ENCODE measurements at places on chromosomes 7 and 10.

GRCh38 chr10:121041906-121042305, 190.7 kb downstream of the WDR11 start:
- no peak for DNase-seq

DNA sequence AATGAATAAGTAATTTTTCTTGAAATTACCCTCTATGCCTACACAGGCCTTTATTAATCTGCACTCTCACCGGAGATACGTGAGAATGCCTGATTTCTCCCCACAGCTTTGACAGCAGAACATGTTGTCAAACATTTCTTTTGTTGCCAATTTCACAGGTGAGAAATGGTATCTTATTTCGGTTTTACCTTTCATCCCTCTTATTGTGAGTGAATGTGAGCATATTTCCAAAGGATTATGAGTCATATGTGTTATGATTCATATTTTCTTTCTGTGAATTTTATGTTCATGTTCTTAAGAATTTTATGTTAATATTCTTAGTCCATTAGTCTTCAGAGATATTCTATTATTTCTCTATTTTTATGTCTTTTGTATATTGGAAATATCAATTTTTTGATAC, 965.1 kb downstream of the CCSER2 start:
- DNase-seq: no peak

DNA sequence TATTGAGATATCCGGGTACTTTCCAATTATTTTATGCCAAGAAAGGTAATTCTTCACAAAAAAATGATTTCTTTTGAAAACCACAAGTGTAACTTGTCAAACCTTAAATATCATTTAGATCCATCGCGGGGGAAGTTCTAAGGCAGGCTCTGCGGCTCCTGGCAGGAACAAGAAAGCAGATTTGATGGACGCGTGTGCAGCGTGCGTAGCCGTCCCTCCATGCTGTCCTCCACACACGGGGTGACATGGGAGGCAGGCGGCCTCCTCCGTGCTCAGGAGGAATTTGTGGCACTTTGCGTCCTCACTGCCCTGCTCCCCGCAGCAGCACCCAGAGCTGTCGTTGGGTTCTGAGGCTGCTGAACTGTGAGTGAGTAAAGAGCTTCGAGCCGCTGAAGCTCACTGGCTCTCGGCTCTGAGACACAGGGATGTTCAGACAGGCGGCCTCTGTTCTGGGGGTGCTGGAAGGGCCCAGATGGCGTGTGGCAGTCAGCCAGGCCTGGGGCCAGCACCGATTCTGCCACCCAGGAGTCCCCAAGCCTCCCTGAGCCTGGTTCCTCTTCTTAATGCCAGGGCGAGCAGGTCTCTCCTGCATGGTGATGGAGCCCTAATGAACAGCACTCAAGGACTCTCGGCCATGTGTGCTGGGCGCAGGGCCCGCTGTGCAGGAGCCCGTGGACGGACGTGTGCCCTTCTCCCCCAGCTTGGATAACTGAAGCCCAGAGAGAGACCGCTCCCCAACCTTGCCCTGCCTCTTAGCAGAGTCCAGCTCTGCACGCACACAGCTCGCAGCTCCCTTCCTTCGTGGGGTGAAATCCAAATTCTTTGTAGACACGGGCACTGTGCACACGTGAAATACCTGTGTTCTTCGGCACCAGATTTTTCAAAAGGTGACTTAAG, 185.4 kb upstream of the SHH start:
- no peak for DNase-seq

DNA sequence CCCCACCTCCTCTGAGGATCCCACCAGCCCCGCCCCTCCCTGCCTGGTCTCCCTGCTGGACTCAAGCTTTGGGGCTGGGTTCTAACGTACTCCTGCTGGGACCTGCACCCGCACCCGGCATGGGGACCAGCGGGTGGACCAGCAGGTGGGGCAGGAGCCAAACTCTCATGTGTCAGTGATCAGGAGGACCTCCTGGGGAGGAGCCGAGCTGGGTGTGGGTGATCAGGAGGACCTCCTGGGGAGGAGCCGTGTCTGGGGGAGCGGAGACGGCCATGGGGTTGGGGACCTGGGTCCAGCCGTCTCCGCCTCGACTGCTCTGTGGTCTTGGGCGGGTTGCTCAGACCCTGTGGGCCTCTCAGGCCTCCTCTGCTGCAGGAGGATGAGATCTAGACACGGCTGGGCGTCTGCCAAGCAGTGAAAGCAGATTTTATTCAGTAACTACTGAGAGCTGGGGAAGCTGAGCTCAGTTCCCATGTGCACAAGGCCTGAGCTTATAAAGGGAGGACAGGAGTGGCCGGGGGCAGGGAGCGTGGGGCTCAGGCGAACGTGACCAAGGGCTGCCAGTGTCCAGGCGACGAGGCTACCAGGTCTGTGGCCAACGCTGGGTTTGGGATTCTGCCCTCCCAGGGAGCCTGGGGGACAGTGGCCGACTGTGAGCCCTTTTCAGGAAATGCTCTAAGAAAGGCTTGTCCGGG, 33.6 kb upstream of the UTF1 start:
- DNase-seq: no peak

DNA sequence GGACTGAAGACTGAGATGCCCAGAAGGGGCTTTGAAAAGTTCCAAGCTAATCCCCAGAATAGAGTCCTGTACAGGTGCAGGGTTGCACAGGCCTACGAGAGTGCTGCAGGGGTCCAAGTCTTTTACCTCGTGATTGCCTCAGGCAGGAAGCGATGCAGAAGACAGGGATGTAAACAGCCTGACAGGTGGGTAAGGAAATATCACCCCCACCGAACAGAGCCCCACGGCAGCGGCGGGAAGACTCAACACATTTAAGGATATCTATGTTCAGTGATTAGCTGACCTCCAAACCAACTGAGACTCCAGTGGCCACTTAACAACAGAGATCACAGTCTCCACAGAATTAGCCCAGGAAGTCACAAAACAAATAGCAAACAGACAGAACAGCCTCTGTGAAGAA, 73.9 kb upstream of the VIPR2 start:
- no peak for DNase-seq

DNA sequence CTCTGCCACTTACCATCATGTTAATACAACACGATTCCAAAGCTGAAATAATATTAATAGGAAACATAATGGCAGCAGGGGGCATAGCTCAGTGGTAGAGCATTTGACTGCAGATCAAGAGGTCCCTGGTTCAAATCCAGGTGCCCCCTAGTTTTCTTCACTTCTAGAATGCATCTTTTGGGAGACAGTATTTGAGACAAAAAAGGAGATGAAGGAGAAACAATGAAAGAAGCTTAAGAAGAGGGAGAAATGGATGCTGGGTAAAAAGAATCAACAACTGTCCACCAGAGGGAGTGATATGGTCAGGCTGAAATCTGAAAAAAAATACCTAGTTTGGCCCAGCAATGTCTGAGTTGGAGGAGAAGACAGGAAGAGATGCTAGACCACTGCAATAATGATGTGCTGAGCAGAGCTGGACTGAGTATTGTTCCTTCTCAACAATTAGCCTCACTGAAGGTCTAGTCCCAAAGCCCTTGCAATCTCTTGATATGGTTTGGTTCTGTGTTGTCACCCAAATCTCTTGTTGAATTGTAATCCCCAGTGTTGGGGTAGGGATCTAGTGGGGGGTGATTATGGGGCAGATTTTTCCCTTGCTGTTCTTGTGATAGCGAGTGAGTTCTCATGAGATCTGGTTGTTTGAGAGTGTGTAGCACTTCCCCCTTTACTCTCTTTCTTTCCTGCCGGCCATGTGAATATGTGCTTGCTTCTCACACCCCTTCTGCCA, 48.3 kb downstream of the ZNF783 start:
- DNase-seq: no peak

- DNase-seq: no peak
Measured at GRCh38 chr7:136336932-136337331, 359.8 kb upstream of the MTPN start.

DNA sequence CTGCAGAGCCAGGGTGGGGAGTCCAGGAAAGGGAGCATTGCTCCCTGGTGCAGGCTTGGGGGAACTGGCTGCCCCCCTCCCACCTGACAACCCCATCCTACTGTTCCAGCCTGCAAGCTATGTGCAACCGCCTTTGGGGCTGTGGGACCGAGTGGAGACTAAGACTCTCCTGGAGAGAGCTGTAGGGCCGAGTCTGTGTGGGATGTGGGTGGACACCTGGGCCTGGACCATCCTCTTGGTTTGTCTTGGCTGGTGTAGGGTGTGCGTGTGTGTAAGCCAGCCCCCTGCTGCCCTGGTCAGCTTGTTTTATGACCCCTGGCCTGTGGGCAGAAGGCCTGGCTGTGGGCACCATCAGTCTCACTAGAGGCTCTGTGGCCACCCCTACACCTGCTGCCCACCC, 1.6 kb upstream of the RAMP3 start:
- DNase-seq: no peak

GRCh38 chr7:29915481-29916215, 74.0 kb downstream of the SCRN1 start:
- DNase-seq: no peak

- no peak for DNase-seq
Measured at GRCh38 chr10:72639441-72639873, 13.6 kb upstream of the MICU1 start.

GRCh38 chr10:73247509-73248258, 629 bp upstream of the DNAJC9 start:
- DNase-seq: no peak

GRCh38 chr10:46033602-46034011, 3.2 kb upstream of the NCOA4 start:
- no peak for DNase-seq

- DNase-seq: no peak
Measured at GRCh38 chr10:56836659-56837058, 475.6 kb upstream of the ZWINT start.

DNA sequence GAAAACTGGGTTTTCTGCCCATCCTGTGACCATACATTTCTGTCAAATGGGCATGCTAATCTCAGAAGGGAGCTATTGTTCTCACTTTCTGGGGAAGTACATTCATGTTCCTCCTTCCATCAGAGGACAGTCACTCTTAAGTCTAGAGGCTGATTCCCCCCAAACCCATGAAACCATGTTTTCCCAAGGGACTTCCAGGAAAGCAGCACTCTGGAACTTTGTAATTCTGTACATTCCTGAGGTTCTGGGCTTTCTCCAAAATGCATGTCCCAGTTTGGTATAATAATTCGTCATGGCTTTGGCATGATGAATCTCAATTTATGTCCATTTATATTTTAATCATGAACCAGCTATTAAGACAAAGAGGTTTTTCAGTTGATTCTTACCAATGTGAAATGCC, 688.1 kb downstream of the LRMDA start:
- no peak for DNase-seq

DNA sequence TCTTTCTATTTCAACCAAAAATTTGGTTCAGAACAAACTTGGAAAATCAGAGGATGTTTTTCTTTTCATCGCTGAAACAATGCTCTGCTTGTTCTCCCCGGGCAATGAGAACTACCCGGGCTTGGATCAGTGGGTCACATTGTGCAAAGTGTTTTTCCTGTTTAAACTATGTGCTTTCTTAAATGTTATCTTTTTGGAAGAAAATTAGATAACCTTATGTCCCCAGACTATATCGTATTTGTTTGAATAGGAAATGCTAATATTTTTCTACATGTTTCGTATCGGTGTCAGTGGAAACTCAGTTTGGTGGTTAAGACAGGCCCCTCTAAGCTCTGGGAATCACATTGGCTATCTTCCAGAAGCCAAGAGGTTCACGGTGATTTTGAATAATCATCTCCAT, 319.5 kb upstream of the NFE2L3 start:
- no peak for DNase-seq

- no peak for DNase-seq
Measured at GRCh38 chr7:118041251-118041878, 142.6 kb upstream of the LSM8 start.

- no peak for DNase-seq
Measured at GRCh38 chr10:10320956-10321355, 696.7 kb upstream of the CELF2 start.

- no peak for DNase-seq
Measured at GRCh38 chr7:68439897-68440296, 1158.4 kb upstream of the AUTS2 start.

DNA sequence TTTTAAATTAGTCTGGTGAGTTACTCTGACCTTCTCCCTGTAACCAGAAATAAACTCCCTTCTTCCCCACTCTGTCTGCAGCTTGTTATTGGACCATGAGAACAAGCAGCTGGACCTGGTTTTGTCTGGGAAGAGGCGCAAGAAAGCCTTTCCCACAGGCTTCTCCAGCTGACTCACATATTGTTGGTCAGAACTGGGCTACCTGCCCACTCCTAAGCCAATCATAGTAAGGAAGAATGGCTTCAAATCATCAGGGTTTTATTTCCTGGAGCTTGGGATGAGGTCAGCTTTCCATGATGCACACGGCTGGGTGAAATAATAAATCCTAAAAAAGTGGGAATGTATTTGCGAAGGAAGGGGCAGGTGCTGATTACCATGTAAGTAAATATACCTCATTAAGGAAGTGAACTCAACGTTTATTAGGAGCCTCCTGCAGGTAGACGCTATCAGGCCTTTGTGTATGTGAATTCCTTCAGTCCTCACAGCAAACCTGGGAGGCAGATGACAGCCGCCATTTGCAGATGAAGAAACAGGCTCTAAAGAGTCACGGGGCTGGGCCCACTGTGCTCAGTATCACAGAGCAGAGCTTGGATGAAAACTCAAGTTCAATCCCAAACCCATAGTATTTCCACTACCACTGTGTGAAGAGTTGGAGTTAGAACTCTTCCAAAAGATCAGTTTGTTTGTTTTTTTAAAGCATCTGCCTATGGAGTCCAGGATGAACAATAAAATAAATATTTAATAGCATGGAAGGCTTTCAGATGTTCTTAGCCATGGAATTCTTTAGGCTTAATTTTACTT, 32.8 kb downstream of the IL15RA start:
- DNase-seq: no peak

- no peak for DNase-seq
Measured at GRCh38 chr7:157438121-157439025, 101.6 kb downstream of the DNAJB6 start.

DNA sequence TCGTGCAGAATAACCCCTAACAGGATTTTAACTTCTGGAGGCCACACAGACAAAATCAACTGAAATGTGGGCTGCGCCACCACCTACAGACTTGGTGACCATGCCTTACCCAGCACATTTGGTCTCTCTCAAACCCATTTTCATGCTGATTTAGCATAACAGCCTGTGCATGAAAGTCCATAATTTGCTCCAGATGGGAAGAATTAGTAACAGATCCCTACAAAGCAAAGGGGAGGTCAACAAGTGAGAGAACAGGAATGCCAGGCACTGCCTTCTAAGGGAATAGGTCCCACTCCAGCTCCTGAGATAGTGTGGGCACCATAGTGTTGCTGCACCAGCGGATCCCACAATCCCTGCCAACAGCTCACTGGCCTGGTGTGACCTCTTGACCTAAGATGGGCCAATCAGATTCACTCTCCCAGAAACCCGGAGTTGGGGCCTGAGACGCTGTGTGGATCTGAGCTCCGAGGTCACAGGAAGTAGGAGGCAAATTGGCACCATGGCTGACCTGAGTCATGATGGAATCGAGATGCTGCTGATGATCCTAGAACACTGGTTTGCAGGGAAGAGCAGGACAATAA, 32.4 kb downstream of the SLIT1 start:
- no peak for DNase-seq

Measured in substantia nigra (tissue), 51 donors.